ENCODE measurements at places on chromosomes 4 and X. TPM values are rescaled to one million over a fixed set of nuclear protein-coding genes. Genes with fewer than 3 reads are reported as not detected.

Gene GAK
- 141 TPM for total RNA-seq

Gene AVPR2
- not detected for total RNA-seq

Gene MAGEA11
- not detected for total RNA-seq

Gene TASL
- 6.3 TPM for total RNA-seq

Gene TLR2
- 4.5 TPM for total RNA-seq

Gene ADH1C
- total RNA-seq, result not detected

Gene PRSS48
- not detected for total RNA-seq

Gene ETDA
- total RNA-seq, result not detected

Gene RS1
- total RNA-seq, result not detected

Gene EMCN
- not detected for total RNA-seq

Gene NEIL3
- total RNA-seq, result 38.0 TPM

Gene SLC34A2
- total RNA-seq, result not detected

Gene TBC1D19
- 5.2 TPM for total RNA-seq

Gene MAGEA9B
- not detected for total RNA-seq

Gene UCHL1
- 0.30 TPM for total RNA-seq

Gene RBMXL3
- total RNA-seq, result not detected

Gene AMTN
- not detected for total RNA-seq

Gene NAT8L
- 2.0 TPM for total RNA-seq

Gene PPBP
- not detected for total RNA-seq

Gene DLG3
- 14.2 TPM for total RNA-seq

Gene BGN
- total RNA-seq, result not detected

Gene GAGE1
- not detected for total RNA-seq

Gene CASP3
- total RNA-seq, result 71.2 TPM

Gene SFRP2
- not detected for total RNA-seq

Gene CSN2
- not detected for total RNA-seq

Gene PAK3
- total RNA-seq, result not detected

Gene GAGE12H
- not detected for total RNA-seq

Gene UGT2A1
- total RNA-seq, result not detected

Gene WNK3
- not detected for total RNA-seq

Gene TEX11
- not detected for total RNA-seq

Gene ELF4
- total RNA-seq, result 49.9 TPM

Gene CABS1
- not detected for total RNA-seq

Gene MAP7D3
- total RNA-seq, result 20.0 TPM

Gene MAGEA2B
- not detected for total RNA-seq

Gene SH2D1A
- 47.7 TPM for total RNA-seq

Gene PNCK
- total RNA-seq, result not detected

Gene JADE3
- 1.1 TPM for total RNA-seq

Gene HAND2
- not detected for total RNA-seq

Gene TMSB15A
- total RNA-seq, result 0.50 TPM

Gene TREX2
- 2.3 TPM for total RNA-seq

Gene HERC5
- total RNA-seq, result 19.2 TPM

Gene ARMCX1
- total RNA-seq, result 0.41 TPM

Gene ASB12
- not detected for total RNA-seq

Gene FAM47E
- total RNA-seq, result not detected

Gene TMEM255A
- not detected for total RNA-seq

Gene ODAPH
- total RNA-seq, result 0.86 TPM

Gene SCML2
- total RNA-seq, result 2.0 TPM

Gene C1QTNF7
- total RNA-seq, result not detected

Gene DHX15
- 207 TPM for total RNA-seq

Gene RRH
- 0.32 TPM for total RNA-seq

Gene TMPRSS11F
- total RNA-seq, result not detected

Gene CCDC160
- total RNA-seq, result not detected

Gene MAP3K15
- 0.11 TPM for total RNA-seq

Gene HPSE
- total RNA-seq, result 10.6 TPM

Gene PPP4R3C
- not detected for total RNA-seq

Gene HTR2C
- total RNA-seq, result not detected

Gene VCX3B
- not detected for total RNA-seq

Gene VCX
- total RNA-seq, result not detected

All from T-helper 2 cell treated with Interferon-gamma antibody and Interleukin-4, amounts not matched to agents 100 ng/mL and 5 ng/mL, for 36 hours (primary cell).